H9 (cell line): ENCODE measurements at places on chromosomes 1 and 21.

- no peak for DNase-seq
These were observed 1.4 kb downstream of the PTBP2 start for GRCh38 chr1:96722958-96723357.

DNA sequence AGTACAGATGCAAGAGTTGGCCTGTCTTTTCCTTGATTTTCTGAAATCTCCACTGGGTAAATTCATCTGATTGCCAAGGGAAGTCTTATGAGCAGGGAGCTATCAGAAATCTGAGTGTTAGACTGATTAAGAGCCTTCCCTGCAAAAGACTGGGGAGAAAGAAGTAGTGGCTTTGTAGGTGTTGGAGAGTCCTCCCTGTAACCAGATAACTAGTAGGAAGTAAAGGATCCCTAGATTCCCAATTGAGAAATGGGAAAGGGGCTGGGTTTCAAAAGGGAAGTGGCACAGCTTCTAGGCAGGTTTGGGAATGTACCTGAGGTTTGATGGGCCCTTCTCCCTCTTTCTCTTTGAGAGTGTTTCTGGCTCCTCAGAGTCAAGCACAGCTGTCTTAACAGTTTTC is 2.1 kb downstream of the TLCD4 start:
- DNase-seq = no peak

GRCh38 chr1:53115403-53116306 is 26.8 kb downstream of the SLC1A7 start:
- DNase-seq = peak; percentile 51

GRCh38 chr1:63645317-63645716 is 52.1 kb downstream of the PGM1 start:
- no peak for DNase-seq

DNA sequence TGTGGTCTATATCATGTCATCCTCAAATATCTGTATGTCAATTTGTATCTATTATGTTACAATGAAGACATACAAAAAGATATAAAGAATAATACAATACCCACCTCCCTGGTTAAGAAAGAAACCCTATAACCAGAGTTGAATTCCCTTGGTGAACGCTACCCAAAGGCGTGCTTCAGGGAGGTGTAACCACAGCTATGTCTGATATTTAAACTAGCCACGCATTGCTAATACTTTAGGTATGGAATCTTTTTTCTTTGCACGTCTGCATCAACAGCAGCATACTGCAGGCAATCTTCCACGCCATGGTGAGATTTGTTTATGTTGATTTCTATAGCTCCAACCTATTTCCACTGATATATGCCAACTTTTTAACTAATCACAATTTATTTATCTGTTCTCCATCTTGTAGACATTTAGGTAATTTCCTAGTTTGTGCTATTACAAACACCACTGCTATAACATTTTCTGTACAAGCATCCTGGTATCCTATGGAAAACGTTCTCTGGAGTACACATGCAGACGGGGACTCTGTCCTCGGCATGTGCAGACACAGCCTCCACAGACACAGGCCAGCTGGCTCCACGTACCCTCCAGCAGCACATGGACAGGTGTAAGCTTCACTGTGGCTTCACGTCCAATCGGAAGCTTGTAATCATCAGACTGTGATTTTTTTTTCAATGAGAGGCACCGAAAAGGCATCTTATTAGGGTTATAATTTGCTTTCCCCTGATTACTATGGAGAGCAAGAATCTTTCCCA is 58.5 kb downstream of the HSF2BP start:
- DNase-seq = no peak

- no peak for DNase-seq
These were observed 14.6 kb upstream of the WNT4 start for GRCh38 chr1:22157359-22157966.

GRCh38 chr1:224067621-224068457 is 46.1 kb upstream of the FBXO28 start:
- no peak for DNase-seq

- no peak for DNase-seq
These were observed 2.2 kb downstream of the CERS2 start for GRCh38 chr1:150972417-150972940.

DNA sequence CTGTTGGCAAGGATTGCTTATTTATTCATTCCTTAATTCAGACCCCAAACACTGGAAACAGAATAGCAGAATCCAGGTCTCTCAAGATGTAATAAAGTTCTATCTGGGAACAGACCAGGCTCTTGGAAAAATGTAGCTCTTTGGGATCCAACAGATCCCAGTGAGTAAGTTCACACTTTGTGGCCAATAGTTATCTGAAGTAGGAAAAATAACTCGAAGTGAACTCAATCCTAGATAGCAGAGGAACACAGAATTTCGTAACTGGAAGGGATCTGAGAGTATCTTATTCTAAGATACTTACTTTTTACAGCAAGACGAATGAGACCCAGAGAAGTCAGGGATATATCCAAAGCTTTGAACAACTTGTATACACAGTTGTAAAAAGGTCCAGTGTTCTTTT is 150.7 kb upstream of the CD34 start:
- DNase-seq = no peak

- DNase-seq = peak; percentile 98
These were observed at the start of gene MRPL55 for GRCh38 chr1:228109073-228109961. Gene MRPL55 (minus strand): TSS chr1:228109299. CDS start chr1:228108260, 1,039 bp downstream.

- DNase-seq = no peak
These were observed 646 bp downstream of the IER5 start for GRCh38 chr1:181089017-181089675.

GRCh38 chr21:46304955-46305354 is 18.7 kb downstream of the C21orf58 start:
- no peak for DNase-seq

GRCh38 chr1:168799927-168800605 is 71.1 kb upstream of the DPT start:
- DNase-seq = no peak

DNA sequence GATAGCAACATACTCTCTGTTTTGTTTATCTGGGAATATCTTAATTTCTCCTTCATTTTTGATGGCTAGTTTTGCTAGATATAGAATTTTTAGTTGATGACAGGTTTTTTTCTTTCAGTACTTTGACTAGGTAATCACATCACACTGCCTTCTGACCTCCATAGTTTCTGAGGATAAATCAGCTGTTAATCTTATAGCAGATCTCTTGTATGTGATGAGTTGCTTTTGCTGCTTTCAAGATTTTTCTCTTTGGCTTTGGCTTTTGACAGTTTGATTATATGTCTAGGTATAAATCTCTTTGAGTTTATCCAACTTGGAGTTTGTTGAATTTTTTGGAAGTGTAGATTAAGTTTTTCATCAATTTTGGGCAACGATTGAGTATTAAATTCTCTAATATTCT is 142.6 kb downstream of the ZNF644 start:
- DNase-seq = no peak

- DNase-seq = no peak
These were observed 39.9 kb downstream of the PEX14 start for GRCh38 chr1:10514490-10515235.

GRCh38 chr1:226690460-226690982 is 48.6 kb downstream of the ITPKB start:
- DNase-seq = no peak

DNA sequence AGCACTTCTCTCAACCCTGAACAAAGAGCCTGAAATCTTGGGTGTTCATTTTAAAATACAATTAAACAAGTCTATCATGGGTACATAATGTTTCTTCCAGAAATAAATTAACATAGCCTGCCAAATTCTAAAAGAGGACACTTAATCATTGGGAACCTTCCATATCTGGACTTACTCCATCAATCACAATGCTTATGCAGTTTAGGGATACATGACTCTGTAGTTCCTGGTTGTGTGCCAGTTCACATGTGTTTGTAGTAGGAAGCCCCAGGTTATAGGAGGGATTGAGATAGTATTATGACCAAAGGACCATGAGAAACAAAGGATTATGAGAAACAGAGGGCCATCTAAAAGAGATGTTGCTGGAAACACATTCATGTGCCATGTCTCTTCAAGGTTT is 19.1 kb upstream of the DAB1 start:
- DNase-seq = no peak

DNA sequence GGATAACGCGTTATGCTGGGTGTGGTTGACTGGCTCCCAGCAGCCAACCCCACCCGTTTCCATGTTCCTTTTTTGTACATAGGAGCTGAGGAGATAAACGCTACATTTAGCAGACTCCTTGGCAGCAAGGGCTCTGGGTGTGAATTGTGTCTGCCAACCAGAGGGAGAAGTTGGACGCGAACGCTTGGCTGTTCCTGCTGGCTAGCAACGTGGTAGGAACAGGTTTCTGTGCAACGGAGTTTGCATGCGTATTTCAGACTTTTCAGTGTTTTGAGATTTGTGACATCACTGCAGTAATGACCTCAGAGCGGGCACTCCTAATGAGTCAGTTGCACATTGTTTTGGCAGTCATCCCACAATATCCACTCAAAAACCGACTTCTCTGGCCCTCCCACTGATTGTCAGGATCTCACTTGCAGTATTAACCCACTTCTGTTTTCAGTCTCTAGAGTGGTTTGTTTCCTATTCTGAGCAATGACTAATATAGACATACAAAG is 98.7 kb upstream of the RGS1 start:
- no peak for DNase-seq

DNA sequence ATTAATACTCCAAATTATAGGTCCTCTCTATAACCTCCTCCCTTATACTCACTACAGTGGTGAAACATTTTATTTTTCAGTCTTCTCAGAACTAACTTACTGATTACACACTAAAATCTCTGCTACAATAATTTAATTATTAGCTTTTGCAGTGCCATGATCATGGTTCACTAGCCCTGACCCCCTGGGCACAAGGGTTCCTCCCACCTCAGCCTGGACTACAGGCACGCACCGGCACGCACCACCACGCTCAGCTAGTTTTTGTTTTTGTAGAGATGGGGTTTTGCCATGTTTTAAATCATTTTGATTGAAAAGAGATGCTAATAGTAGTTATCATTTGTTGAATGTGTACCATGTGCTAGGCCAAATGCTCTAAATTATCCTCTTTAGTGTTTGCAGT is 6.3 kb downstream of the PATJ start:
- DNase-seq = no peak

- no peak for DNase-seq
These were observed 201.6 kb downstream of the RWDD3 start for GRCh38 chr1:95435611-95436010.

DNA sequence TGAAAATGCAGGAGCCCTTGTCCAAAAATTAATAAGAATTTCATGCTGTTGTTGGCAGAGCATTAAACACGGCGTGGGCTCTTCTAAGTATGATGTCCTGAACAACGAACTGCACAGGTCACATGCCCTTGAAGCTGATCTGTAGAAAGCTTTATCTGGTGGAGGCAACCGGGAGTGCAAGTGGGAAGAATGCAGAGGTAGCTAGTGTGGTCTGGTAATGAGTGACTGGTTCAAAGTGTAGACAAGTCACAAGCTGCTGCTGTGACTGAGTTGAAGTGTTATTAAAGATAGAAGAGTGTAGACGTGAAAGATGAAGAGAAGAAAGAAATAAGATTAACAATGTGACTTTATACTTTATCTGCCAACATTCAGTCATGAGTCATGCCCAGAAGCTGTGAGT is 361.9 kb downstream of the TTLL7 start:
- no peak for DNase-seq

DNA sequence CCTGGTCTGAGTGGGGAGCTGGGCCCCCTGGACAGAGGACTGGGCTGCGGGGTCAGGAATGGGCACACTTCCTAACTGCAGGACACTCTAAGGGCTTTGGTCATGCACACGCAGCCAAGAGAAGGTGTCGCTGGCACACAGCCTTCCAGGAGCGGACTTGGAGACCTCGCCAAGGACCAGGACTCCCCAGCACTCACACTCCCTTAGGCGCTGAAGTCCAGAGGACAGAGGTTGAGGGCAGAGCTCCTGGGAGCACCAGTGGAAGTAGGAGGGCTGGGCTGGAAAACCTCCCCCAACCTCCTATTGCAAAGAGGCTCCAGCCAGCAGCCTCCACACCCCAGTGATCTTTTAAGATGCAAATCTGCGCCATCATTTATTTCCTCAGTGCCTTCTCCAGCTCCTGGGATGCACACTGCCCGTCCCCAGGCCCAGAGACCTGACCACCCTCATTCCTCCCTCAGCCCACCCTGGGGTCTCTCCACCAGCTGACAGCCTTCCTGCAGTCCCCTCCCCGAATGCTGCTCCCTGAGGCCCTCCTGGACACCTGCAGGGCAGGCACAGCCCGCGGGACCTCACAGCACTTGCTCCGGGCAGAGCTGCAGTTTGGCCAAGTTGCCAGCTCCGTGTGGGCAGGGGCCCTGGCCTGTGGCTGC is 3.0 kb downstream of the TSPEAR start:
- peak; percentile 71 for DNase-seq
